ENCODE measurements at places on chromosomes 16 and 17.

DNA sequence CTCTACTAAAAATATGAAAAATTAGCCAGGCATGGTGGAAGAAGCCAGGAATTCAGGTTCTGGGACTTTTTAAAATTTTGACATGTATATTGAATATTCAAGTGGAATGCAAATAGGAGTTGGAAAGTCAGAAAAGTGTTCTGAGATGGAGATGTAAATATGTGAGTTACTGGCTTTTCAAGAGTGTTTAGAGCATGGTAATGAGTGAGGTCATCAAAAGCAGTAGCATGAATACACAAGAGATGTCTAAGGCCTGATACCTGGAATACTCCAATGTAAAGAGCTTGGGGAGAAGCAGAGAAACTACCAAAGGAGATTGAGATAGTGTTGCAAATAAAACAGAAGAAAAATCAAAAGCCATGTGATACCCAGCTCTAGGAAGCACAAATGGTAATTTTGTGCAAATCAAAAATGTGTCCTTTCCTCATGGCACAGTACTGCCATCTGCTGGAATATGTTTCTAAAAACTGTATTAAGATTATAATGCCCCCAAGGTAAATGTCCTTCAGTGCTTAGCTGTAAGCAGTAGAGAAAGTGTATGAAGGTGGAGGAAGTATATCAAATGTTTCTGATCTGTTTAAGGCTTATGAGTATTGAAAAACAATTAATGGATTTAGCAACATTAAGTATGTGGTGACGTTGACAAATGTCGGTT, 908.4 kb downstream of the KCNJ18 start:
- DNase-seq = no peak

GRCh38 chr17:50129728-50130558, at the start of gene SAMD14:
Gene SAMD14 (minus strand): TSS chr17:50130160. CDS start chr17:50124959, 5,201 bp downstream.
- DNase-seq = no peak

- no peak for DNase-seq
Observed at GRCh38 chr17:1750628-1751027, 8.0 kb downstream of the SERPINF2 start.

DNA sequence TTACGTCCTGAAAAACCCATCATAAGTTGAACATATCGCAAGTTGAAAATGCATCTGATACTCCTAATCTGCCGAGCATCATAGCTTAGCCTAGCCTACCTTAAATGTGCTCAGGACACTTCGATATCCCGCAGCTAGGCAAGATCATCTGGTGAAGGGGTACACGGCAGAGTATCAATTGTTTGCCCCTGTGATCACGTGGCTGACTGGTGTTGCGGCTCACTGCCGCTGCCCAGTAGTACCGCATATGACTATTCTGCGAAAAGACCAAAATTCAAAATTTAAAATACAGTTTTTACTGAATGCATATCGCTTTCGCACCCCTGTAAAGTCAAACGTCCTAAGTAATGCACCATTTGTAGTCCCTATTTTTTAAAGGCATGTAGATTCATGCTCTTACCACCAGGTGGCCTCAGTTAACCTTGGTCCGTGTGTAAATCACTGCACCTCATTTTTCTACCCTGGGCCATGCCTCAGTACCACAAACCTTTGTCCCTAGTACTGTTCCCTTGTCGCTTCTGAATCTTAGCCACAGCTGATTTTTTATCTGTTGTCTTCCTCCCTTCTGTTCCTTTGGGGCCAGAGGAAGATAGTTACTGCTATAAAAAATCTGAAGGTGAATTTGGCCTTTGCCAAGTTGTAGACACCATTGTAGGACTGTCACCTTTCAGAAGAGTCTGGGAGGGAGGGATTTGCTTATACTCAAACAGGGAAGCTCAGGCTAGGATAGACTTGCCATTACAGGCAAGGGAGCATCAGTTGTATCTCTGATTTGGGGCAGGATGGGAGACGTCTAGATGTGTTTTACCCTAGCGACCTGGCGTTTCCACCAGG, 34.4 kb downstream of the WWP2 start:
- peak; percentile 53 for DNase-seq

DNA sequence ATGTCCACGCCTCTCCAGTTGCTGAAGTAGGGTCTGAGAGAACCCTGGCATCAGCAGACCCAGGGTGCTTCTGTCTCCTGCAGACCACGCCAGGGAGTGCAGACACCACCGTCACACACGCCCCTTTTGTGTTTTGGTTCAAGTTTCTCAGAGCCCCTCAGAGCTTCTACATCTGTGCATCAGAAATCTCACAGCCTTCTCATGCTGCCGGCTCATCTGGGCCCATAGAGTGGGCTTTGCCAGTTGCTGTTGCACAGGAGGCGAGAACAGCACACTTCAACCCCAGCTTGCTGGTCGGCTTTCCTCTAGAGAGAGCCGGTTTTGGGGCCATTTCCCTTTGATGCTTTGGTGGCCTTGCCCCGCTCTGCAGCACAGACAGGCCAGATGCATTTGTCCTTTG, 60.9 kb downstream of the PDPK1 start:
- no peak for DNase-seq

DNA sequence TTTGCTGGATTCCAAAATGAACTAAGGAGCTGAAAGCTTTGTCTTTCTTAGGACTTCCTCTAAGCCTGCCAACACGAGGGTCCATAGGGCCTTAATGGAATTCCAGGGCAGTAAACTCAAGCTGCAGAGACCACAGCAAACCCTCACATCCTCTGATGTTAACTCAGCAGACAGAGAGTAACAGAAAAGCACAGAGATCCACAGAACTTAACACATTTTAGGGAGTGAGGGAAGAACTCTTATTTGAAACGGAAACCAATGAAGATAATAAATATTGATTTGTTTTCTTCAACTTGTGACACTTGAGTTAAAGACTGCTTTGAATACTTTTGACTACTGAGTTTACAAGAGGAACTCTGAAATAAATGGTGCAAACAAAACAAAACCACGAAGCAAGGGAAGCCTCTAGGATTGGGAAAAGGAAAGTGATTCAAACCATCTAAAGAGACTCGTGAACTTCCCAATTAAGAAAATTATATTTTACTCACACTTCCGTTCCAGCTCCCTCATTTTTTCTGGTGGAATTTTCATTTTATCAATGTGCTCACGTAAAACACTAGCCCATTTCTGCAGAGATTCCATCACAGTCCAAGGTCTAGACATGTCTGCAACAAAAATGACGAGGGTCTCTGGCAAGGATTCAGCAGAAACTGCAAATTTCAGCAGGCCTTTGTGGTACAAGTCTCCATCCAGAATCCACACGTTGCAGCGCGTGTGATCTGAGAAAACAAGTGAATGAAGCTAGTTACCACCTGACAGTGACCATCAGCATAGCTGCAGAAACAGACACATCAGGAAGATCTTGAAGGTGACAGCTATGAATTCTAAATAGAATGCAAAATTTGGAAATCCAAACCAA, 9.2 kb downstream of the DYNC1LI2 start:
- DNase-seq = no peak

- DNase-seq = no peak
Observed at GRCh38 chr17:2723505-2723996, 12.0 kb upstream of the CLUH start.

DNA sequence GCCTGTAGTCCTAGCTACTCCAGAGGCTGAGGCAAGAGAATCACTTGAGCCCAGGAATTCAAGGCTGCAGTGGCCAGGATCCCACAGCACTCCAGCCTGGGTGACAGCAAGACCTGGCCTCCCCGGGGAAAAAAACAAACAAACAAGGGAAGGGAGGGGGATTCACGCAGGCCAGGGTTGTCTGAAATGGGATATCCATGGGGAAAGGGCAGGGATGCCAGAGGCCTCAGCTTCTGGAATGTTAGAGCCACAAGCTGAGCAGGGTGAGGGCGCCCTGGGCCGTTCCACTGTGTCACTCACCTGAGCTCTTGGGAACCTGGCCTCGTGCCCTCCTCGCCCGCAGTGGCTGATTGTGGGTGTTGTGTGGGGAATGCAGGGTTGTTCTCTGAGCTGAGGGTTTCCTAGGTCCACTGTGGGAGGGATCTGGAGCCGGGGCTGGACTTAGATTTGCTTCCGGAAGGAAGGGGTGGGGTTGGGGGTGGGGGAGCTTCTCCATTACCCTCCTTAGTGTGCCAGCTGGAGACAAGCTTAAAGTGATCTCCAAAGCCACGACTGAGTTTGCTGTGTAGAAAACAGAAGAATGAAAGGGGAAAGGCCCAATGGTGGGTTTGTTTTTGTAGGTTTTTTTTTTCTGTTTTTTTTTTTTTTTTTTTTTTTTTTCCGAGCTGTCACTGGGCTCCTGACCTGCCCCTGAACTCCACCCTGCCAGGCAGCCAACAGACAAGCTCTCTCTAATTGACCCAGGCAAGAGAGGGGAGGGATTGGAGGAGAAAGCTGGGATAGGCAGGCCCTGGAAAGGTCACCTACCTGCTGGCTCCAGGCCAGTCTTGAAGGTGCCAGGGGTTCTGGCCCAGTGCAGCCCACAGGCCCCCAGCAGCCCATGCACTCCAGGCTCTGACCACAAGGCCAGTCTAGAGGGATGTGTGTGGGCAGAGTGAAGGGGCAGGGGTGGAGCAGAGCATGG, at the start of gene SULT1A1:
TSS of gene SULT1A1 (minus strand) at position 414 of the 964 bp plus-strand sequence. CDS start 1,189 bp downstream, outside the sequence.
- no peak for DNase-seq

DNA sequence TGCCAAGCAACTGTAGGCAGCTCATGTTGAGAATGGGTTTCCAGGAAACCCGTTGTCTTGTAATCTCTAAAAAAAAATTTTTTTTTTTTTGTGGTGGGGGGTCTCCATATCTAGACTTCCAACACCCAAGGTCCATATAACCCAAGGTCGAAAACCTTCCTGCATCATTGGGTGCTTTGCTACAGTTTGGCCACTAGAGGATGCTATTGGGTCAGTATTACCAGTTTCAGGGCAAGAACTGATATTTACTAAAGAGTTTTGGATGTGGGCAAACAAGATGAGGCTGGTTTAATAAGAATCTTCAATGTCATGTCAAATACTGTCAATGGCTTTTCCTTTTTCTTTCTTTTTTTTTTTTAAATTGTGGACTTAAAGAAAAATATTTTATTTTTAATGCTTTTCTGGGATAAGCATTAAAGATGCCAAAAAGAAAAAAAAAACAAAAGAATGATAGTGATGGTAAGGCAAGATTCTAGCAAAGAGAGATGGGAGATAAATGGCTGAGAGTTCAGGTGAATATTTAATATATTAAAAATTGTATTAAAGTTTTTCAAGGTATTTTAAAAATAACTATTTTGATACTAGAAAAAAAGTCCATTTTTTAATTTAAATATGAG, 62.2 kb downstream of the DHRS7C start:
- DNase-seq = no peak
